ENCODE measurements at places on chromosomes 16 and 17. TPM values are rescaled to one million over a fixed set of nuclear protein-coding genes. Genes with fewer than 3 reads are reported as not detected.
A peak's percentile ranks its signal among the peaks of the same experiment; 100 is the strongest.

MMP2 gene
- total RNA-seq: 0.42 TPM

KRTAP17-1 gene
- total RNA-seq: not detected

ERN2 gene
- 24.2 TPM for total RNA-seq

C17orf50 gene
- not detected for total RNA-seq

INCA1 gene
- total RNA-seq: 0.13 TPM

- DNase-seq: no peak
These were observed 5.5 kb downstream of the JMJD6 start for GRCh38 chr17:76720941-76721340.

- DNase-seq: peak; percentile 75
These were observed 5.5 kb upstream of the SECTM1 start for GRCh38 chr17:82338858-82339633.

GRCh38 chr16:8962393-8963009, 1.2 kb downstream of the USP7 start:
- peak; percentile 49 for DNase-seq

- no peak for DNase-seq
These were observed 623 bp downstream of the TTLL6 start for GRCh38 chr17:48816438-48816773.

DNA sequence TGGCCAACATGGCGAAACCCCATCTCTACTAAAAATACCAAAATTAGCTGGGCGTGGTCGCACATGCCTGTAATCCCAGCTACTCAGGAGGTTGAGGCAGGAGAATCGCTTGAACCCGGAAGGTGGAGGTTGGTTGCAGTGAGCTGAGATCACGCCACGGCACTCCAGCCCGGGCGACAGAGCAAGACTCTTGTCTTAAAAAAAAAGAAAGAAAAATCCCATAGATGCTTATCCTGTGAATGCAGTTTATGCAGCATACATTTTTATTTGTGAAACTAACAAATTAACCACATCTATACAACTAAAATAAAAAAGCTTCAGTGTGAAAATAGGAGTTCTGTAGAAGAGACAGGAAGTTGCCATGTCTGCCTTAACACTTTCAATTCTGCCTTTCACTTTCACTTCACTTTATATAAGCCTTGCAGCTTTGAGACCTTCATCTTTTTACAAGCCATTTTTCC, 7.1 kb downstream of the IGSF6 start:
- DNase-seq: no peak

DNA sequence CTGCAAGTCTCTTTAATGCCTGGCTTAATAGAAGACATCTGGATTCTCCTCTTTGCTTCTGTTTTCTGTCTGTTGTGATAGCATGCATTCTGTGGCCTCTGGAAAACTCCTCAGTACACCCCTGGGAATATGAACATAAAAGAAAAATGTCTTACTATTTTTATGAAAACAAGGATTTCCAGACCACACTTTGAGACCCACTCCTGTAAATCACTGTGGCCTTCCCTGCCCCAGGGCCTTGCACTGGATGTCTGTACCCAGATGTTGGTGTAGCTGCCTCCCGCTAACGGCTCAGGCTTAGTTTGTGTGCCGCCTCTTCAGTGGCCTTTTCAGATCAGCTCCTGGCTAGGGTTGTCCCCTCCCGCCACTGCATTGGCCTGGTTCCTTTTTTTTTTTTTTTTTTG, 126.6 kb downstream of the SOCS1 start:
- no peak for DNase-seq

DNA sequence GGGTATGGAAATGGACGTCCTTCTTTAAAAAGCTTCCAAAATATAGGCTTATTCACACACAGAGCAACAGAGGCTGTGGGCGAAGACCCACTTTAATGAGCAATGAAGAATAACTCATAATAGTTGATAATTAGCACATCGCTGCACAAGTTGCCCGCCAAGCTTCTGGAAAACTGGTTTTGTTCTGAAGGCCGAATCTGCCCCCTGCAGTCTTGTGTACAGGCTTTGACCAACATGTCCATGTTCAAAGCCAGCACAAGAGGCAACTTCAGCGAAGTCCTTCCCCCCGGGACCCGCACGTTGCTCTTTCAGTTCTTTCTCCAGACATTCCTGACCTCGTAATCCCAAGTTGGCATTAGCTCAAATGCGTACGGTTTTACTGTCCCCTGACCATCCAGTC, 73.3 kb downstream of the IRX5 start:
- DNase-seq: no peak

DNA sequence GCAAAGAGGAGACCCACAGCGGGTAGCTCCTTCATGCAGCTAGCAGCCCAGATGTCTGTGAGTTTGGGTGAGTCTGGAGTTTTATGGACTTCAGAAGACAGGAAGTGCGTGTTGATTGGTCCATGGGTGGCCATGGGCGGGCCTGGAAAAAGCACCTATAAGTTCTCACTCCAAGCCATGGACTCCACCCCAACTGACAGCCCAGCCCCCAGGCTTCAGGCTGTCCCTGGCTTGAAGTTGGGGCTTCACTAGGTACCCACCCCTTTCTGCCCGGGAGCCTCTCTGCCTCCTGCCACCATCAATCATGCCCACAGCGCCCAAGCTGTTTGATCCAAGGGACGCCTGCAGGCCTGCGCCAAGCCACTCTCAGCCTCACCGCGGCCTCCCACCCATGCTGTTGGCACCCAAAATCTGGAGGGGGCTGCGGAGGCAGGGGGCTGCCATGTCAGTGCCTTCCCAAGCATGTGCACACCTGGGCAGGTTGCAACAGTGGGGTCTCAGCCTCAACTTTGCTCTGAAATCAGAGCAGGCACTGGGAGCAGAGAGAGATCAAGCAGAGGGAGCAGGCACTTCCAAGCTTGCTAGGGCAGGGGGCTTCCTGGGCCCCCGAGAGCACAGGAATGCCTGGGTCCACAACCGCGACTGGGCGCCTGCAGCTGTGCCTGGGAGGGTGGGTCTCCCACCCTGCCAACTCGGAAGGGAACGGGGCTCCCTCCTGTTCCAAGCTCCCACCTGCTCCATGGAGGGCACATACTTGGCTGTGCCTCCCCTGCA, 1503.7 kb downstream of the CDH11 start:
- no peak for DNase-seq

- no peak for DNase-seq
These were observed 15.7 kb upstream of the MC1R start for GRCh38 chr16:89902980-89903379.
